Activated CD4-positive, CD25-positive, alpha-beta regulatory T cell treated with anti-CD3 and anti-CD28 coated beads, Interleukin-2, amount 50 U/mL, for 24 hours (primary cell): ENCODE measurements at places on chromosomes 2 and 18.
A peak's percentile ranks its signal among the peaks of the same experiment; 100 is the strongest.

DNA sequence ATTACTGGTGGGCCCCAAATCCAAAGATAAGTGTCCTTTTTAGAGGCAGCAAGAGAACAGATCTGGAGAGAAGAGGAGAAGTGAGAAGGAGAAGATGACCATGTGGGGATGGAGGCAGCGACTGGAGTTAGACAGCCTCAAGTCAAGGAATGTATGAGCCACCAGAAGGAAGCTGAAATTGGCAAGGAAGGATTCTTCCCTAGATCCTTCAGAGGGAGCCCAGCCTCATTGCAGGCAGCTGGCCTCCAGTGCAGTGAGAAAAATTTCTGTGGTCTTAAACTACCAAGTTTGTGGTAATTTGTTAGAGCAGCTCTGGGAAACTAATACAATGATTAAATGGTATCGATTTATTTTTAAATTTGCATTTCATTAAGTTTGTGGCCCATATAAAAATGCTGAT lies 167.9 kb downstream of the NCKAP5 start:
- ATAC-seq = no peak

- no peak for ATAC-seq
These were observed 515 bp downstream of the TSHZ1 start for GRCh38 chr18:75211002-75211621.

DNA sequence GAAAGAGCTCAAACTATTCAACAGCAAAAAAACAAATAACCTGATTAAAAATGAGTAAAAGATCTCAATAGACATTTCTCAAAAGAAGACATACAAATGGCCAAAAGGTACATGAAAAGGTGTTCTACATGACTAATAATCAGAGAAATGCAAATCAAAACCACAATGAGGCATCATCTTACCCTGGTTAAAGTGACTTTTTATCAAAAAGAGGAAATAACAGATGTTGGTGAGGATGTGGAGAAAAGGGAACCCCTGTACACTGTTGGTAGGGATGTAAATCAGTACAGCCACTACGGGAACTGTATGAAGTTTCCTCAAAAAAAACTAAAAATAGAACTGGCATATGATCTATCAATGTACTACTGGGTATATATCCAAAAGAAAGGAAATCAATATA lies 39.8 kb upstream of the TMEM163 start:
- peak; percentile 53 for ATAC-seq

DNA sequence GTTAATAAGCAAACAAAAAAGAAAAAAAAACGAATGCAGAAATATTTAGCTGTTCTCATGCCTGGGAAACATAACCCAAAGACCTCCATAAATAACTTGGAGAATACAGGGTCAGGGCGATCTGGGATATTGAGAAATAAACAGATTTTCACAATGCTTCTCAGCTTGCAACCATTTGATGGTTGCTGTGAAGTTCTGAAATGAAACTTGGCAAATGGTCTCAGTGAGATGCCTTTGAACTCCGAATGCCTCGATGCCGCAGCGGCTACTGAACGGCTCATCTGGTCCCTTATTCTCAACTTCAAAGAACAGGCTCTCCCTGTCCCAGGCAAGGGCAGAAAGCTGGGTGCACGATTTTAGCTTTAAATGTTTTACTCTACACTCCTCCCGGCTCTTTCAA lies 78.1 kb downstream of the ZNF516 start:
- ATAC-seq = no peak

DNA sequence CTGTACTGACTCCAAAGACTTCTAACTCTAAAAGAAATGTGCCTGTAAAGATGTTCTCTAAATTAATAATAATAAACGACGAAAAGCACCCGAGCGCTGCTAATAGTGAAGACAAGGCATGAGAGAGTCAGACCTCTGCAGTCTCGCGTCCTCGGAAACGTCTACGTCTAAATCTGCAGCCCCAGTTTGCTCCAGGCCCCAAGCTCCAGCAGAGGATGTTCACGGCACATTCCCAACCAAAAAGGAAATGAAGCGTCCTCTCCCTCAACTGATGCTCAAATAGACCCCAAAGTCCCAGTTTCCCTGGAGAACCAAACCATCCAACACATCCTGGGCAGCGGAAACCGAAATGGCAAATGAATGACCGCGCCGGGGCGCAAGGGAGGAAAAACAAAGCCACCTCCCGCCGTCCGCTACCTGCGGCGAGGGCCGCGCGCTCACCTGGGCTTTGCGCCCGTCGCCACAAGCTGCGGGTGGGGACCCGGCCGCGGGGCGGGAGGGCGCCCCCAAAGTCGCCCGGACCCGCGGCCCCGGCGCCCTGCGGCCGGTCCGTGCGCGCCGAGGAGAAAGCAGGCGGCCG lies 47.1 kb upstream of the CCDC150 start:
- no peak for ATAC-seq

DNA sequence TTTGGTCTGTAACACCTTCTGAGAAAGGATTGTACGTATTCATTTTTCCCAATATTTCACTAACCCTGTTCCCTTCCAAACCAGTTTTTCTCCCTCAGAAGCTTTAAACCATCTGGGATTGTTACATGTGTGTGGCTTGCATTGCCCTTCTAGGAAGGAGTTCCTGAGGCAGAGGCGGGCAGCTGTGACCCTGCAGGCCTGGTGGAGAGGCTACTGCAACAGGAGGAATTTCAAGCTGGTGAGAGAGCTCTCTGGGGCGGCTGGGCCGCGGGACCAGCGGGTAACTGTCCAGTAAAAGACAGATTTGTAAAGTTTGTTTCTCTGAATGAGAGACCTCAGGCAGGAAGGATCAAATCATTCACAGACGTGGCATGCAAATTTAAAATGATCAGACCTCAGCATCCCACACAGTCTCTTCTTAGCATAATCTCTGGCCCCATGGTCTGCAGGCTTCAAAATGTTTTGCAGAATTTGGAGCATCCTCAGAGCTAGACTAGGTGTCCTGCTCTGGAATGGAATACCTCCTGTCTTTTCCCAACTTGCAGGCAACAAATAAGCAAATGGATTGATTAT lies 40.2 kb upstream of the GPR17 start:
- no peak for ATAC-seq

DNA sequence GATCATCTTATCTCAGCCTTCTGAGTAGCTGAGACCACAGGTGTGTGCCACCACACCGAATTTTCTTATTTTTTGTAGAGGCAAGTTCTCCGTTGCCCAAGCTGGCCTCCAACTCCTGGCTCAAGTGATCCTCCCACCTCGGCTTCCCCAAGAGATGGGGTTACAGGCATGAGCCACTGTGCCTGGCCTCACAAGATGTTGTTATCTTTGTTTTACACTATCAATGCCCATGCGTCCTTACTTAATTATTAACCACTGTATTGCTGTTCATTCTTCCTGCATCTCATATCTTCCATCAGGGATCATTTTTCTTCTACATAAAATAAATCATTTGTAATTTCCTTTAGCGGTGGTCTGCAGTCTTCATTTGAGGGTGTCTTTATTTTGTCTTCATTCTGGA lies 181.9 kb downstream of the TGIF1 start:
- no peak for ATAC-seq

DNA sequence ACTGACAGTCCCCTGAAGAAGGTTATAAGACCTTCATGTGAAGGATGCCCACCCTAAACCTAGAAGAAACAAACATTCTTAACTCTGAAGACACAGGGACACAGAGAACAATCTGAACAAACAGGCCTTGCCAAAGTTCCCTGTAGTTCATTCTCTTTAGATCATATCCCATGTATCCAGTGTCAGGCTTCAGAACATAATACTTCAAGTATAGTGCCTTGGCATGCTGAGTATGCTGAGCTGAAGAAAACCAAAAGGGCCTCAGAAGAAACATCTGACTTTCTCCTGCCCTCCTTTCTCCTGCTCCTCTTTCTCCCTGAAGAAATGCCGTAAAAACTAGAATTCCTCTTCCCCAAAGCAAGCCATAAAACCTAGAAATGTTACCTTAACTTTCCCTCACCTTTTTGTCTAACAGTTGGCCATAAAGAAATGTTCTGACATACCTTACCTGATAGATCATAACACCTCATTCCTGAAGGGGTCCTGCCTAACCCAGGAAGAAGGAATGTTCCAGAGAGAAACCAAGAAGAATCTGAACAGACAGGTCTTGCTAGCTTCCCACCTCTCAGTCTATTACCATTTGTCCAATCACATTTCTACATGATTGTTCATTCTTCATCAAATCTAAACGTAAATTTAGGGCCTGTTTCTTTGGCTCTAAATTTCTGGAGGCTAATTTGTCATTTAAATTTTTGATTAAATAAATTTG lies 160.1 kb upstream of the ZC3H15 start:
- ATAC-seq = no peak

GRCh38 chr2:85585781-85586105 lies 1.5 kb downstream of the VAMP5 start:
- ATAC-seq = no peak

DNA sequence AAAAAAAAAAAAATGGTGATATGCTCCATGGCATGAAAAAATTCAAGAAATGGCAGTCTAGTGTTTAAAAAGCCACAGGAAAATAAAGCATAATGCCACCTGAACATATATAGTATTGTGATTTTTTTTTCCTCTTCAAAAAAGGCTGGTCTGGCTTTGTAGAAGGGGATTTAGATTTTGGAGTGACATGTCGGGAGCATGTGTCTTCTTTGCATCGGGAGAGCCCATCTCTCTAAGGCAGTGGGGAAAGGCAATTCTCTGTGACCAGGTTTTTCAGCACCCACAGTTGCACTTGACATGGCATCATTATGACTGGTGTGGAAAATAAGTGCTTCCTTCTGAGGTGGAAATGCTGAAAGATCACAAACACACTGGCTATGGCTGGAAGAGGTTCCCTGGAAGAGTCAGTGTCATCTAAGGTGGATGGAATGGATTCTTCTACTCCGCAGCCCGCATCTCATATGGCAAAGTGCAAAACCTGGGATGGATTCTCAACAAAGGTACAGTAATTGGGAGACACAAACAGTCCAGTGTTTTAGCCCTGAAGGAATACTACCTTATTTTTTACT lies 172.5 kb downstream of the AGAP1 start:
- no peak for ATAC-seq

GRCh38 chr2:67945940-67946339 lies 116.9 kb downstream of the C1D start:
- ATAC-seq = no peak

- no peak for ATAC-seq
These were observed 40.0 kb downstream of the ROCK2 start for GRCh38 chr2:11304476-11304875.

DNA sequence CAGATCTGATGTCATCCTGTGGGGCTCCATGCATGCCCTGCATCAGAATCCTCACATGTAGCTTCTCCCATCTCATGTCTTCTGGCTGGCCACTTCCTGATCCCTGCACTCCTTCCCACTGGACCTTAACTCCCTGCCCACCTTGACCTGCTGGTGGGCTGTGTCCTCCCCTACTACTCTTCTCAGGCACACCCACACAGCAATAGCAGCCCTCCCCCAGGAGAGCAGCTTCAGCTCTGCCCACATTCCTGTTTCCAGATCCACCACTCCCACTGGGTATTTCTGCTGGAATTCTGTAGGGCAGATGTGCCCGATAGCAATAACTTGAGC lies 137.0 kb upstream of the HS6ST1 start:
- ATAC-seq = no peak

GRCh38 chr18:79380816-79381806 lies 14.6 kb upstream of the NFATC1 start:
- ATAC-seq = peak; percentile 33

DNA sequence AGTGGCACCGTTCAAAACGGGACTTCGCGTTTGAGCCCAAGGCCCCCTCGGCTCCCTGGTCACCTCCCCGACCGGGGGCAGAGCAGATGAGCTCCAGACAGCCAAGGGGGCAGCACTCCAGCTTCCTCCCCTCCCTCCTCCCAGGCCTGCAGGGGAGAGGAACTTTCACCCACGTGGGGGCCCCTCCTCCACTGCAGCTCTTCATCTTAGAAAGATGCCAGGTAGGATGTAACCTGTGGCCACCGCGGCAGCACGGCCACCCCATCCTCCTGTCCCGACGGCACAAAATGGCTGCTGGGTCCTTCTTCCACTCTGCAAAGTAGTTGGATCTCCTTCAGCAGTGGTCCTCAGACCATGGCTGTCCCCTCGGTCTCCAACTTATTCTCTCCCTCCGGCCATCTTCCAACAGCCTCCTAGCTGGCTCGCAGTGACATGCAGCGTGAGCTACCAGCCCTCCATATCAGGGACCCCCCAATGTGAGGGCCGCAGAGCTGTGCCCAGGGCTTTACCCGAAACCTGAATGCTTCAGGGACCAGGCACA lies 94.5 kb upstream of the ID2 start:
- ATAC-seq = no peak

GRCh38 chr2:183476490-183476889 lies 352.2 kb downstream of the NUP35 start:
- ATAC-seq = no peak

DNA sequence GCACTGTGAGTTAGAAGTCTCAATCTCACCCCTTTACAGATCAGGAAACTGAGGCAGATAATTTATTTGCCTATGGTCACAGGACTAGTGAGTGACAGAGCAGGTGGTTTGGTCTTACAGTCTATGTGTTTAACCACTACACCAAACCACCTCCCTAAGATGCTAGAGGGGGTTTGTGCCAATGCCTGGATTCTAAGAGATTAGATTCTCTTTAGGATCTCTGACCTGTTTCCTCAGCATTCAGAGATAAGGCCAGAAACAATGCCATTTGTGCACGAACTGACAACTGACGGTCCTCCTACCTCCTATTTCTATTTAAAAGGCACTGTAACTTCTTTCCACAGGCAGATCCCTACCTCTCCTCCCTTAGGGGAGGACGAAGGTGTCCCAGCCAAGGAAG lies 2.3 kb upstream of the SLC20A1 start:
- ATAC-seq = no peak

DNA sequence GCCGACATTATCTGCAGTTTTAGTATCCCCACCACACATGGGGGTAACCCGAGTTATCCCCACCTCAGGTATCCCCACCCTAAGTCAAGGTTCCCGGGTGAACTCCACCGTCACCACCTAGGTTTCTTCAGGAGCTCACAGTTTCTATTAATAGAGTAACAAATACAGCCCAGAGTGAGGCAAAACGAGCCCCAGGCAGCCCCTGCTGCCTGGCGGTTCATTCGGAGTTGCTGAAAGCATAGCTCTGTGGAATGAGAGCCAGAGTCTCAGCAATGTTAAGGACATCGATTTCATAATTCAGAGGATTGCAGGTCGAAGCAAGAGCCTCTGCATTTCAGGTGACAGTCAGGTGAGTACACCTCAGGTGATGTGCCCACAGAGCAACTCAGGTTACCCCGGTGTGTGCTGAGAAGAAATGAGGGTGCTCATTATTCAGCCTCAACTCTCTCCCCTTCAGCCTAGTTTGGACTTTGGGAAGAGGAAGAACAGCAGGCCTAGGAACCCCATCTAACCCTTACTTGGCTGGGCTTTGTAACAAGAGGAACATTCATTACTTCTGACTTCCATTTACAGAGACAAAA lies 10.7 kb downstream of the SATB2 start:
- ATAC-seq = no peak

- no peak for ATAC-seq
These were observed 14.9 kb upstream of the UGT1A1 start for GRCh38 chr2:233745073-233745755.
